HT-29 (cell line): ENCODE measurements at places on chromosomes 3 and 15. TPM values are rescaled to one million over a fixed set of nuclear protein-coding genes. Genes with fewer than 3 reads are reported as not detected.

CILP gene
- total RNA-seq = 0.03 TPM in 1 of 2 replicates, not detected in the other

UBAP1L gene
- 0.74 and 1.4 TPM in 2 replicates for total RNA-seq

LRRIQ4 gene
- total RNA-seq = not detected in 2 replicates

MUSTN1 gene
- total RNA-seq = not detected in 2 replicates

ATP2C1 gene
- 20.9 and 29.3 TPM in 2 replicates for total RNA-seq

HAPLN3 gene
- 1.2 and 2.3 TPM in 2 replicates for total RNA-seq

OR5K2 gene
- total RNA-seq = not detected in 2 replicates

GOLGA6L6 gene
- total RNA-seq = not detected in 2 replicates

GABRR3 gene
- total RNA-seq = not detected in 2 replicates

CLSTN2 gene
- not detected in 2 replicates for total RNA-seq

AP3B2 gene
- not detected in 2 replicates for total RNA-seq

RAD51 gene
- 15.7 and 16.1 TPM in 2 replicates for total RNA-seq

SHF gene
- 8.6 and 11.2 TPM in 2 replicates for total RNA-seq
